Suppressor macrophage (primary cell): ENCODE measurements at places on chromosomes 5 and 9.

DNA sequence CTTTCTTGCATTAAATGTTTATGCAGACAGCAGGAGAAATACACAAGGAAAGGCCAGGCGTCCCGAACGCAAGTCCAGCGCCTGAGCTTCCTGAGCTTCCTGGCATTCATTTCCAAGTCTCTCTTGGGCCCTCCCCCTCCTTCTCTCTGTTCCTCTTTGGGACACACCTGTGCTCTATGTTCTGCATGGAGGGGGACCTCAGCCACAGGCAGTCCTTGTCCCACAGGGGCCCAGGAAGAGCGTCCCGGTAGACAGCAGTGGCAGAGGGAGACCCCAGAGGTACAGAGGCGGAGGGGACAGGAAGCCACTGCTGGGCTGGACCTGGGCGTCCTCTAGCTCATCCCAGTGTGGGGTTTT lies 221.3 kb downstream of the C9orf50 start:
- no peak for DNase-seq

GRCh38 chr5:82699737-82700136 lies 377.5 kb downstream of the TMEM167A start:
- DNase-seq = no peak

DNA sequence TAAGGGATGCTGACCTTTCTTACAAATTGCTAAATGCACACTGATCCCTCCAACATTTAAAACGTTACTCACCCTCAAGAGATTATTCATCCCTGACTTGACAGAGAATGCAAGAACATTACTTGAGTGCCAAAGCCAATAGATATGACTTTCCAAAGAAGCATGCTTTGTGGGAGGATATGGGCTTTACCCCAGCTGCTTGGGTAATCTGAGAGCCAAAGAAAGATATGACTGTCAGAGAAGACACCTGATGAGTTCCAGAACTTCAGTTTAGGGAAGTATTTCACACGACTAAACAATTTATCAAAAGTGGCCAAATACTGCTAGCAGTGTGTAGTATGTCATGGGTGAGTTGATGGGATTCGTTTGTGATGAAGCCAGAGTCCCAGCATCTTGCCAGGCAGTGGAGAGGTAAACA lies 7.4 kb upstream of the SPDL1 start:
- no peak for DNase-seq

- no peak for DNase-seq
Observed at GRCh38 chr9:89442501-89442978, 55.4 kb downstream of the SEMA4D start.

DNA sequence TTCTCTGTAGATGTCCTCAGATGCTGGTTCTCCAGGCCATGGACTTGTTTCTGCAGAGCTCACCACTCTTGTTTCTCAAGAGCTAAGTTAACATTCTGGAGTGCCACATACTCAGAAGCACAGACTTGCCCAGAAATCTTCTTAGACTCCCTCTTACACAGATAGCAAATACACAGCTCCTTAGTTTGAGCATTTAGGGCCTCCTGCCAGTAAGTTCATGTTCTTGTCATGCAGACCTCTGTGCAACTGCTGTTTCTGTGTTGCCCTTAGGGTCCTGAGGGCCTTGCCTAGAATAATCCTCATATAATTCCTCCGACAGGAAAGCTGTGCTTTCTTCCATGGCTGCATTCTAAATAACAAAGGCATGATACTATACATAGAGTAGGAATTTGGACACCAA lies 1.3 kb upstream of the PTPDC1 start:
- DNase-seq = no peak

GRCh38 chr5:170135796-170136490 lies 30.2 kb downstream of the FOXI1 start:
- no peak for DNase-seq

DNA sequence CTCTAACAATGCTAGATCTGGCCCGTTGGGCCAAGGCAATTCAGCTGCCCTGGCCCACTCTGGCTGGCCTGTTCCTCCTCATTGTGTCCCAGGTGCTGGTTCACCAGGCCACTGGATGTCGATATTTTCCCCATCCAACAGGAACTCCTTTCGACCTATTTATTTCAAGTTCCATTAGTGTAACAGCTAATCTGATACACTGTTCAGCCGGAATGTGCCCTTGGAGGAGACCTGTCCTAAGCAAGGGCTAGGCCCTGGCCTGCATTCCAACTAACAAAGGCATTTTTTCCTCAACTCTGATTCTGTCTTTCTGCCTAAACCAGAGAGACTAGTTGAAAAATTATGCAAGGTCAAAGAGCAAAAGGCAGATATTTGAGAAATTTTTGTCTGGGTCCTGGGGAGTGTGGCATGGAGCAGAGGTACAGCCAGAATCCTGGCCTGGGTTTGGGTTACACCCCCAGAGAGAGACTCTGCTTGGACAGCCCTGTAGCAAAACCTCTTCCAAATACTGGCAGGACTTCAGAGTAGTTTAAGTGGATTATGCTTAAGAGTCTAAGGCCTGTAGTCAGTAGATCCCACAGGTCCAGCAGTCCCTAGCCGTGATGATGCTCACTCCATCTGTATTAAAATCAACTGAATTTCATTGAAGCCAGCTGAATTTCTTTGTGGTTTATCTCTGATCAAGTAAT lies 36.1 kb downstream of the MARCHF11 start:
- DNase-seq = no peak

- no peak for DNase-seq
Observed at GRCh38 chr9:33211695-33212393, 28.1 kb upstream of the SPINK4 start.

- no peak for DNase-seq
Observed at GRCh38 chr5:110150199-110150598, 460.5 kb downstream of the MAN2A1 start.

DNA sequence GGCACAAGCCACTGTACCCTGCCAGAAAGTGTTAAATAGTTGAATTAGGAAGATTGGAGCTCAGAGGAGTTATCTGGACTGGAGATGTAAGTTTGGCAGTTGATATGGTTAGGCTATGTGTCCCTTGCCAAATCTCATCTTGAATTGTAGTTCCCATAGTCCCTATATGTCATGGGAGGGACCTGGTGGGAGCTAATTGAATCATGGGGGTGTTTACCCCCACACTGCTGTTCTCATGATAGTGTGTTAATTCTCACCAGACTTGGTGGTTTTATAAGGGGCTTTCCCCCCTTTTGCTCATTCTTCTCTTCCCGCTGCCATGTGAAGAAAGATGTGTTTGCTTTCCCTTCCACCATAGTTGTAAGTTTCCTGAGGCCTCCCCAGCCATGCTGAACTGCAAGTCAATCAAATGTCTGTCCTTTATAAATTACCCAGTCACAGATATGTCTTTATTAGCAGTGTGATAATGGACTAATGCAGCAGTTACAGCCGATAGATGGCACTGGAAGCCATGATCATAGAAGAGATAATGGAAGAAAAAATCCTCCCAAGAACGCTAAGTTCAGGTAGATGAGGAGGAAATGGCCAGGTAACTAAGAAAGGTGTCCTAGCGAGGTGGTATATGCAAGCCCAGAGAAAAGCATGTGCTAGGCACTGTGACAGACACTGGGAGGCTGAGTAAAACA lies 51.4 kb downstream of the TNFSF8 start:
- no peak for DNase-seq

GRCh38 chr5:155624597-155625241 lies 611.2 kb downstream of the KIF4B start:
- no peak for DNase-seq

- no peak for DNase-seq
Observed at GRCh38 chr9:8769153-8769552, 969.6 kb upstream of the DMAC1 start.

- DNase-seq = no peak
Observed at GRCh38 chr5:141504216-141504615, 15.3 kb downstream of the PCDHGC5 start.

- no peak for DNase-seq
Observed at GRCh38 chr5:35316611-35317274, 86.5 kb upstream of the PRLR start.

DNA sequence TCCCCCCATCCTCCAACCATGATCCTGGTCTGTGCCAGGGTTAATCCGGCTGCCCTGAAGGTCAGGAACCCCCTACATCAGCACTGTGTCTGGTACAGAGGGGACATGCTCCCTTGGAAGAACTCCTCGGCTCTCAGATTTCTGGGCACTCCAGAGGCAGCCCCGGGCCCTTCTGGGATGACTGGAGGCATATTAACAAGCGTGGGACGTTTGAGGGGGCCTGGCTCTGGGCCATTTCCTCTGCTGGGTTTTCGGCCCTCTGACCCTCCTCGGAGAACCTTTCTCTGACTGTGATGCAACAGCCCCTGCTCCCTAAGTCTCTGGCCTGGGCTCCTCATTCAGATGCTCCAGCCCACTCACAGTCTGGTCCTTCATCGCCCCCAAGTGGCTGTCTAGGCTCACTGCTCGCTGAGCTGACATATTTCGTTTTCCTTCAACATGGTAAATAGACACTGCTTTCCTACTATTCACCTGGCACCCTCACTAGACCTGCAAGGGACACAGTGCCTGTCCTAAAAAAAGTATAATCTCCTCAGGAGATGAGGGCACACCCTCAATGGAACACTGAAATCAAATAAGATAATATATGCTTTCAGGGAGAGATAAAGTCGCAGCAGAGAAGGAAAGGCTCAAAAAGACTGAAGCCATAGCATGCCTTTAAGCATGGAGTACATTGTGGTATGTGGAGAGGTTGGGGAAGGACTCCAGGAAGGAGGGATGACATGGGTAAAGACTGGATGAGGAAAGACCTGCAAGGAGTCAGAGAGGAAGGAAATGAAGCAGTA lies 404.7 kb upstream of the TRPC7 start:
- DNase-seq = peak; percentile 51

DNA sequence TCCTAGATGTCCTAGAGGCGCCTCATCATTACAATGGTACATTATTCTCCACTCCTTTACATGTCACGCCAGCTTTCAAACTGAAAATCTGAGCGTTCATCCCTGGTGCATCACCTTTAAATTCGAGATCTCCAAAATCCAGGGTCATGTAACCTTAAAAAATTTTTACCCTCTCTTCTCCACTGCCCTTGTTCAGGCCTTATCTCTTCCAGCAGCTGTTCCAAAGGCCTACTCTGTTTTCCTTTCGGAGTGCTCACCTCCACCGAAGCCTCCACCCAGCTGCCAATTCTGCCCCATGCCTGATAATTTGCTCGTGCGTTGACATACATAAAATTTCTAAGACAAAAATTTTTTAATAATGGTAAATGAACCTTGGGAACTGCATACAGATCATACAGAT lies 950 bp upstream of the MSH3 start:
- DNase-seq = no peak

- DNase-seq = peak; percentile 61
Observed at GRCh38 chr9:91428927-91429351, 5.3 kb upstream of the NFIL3 start.

- DNase-seq = no peak
Observed at GRCh38 chr5:42564689-42565356, 141.6 kb downstream of the GHR start.
